Activated CD4-positive, alpha-beta T cell treated with anti-CD3 and anti-CD28 coated beads for 48 hours (primary cell): ENCODE measurements at places on chromosomes 4 and X.

- no peak for DNase-seq
Observed at GRCh38 chr4:184383497-184384055, 90.8 kb downstream of the IRF2 start.

GRCh38 chr4:105613306-105613705, 60.9 kb downstream of the ARHGEF38 start:
- no peak for DNase-seq

DNA sequence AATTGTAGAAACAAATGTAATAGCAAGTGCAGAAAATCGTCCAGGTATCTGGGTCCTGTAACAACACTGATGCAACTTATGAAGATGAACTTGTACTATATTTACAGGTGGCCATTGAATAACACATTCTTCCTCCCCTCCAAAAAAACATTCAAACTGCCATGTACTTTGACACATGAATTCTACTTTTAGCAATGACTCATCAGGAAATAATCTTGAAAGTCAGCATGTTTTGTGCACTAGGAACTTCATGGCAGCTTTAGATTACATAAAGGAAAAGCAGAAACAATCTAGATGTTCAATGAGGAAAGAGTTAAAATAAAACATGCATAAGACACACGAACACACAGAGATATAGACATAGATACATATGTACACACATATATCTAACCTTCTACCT, 2.5 kb downstream of the PABPC1L2A start:
- DNase-seq, result no peak

DNA sequence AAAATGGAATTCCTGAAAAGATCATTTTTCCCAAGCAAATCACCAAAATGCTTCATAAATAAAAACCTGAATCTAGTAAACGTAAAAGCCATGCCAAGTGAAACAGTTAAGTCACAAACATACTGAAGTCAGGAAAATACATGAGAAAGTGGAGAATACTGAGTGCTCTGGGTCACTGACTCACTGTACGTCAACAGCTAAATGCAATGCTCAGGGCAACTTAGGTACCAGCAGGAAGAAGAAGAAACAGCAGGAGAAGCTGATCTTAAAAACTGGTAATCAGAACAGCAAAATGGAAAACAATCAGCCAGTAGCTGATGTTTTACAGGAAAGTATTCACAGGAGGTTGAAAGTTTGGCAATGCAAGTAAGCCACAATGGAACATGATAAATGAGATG, 252.6 kb upstream of the ETNPPL start:
- DNase-seq, result no peak

GRCh38 chr4:48767055-48767929, 12.8 kb downstream of the FRYL start:
- peak; percentile 17 for DNase-seq

GRCh38 chr4:153533387-153533786, 67.2 kb downstream of the TMEM131L start:
- no peak for DNase-seq

DNA sequence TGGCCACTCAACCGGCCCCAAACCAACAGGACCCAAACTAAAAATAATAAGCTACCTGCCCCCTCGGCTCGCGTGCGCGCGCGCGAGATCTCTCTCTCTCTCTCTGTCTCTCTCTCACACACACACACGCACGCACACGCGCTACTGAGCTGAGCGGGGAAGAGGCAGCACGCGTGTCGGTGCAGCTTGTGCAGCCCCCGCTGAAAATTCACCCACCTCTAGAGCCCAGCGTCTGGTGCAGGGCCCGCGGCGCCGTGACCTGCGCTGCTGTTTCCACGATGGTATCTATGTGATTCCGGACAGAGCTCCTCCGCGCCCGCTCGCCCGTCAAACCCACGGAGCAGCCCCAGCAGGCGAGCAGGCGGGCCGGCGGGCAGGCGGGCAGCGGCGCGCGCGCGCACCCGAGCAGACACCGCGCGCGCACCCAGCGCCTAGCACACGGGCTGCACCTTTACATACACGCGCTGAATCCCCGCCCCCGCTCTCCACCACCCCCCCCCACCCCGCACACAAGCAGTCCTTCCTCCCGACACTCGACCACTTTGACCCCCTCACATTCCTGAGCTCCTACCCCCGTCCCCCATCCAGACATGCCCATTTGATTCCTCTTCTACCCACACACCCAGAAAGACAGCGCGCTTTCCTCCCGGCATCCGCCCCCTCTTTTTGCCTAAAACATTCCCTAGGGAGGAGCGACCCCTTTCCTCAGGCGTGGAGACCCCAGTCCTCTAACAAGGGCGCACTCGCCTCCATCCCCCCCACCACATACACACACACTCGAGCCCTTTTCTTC, 1.0 kb downstream of the SLITRK4 start:
- DNase-seq, result no peak

DNA sequence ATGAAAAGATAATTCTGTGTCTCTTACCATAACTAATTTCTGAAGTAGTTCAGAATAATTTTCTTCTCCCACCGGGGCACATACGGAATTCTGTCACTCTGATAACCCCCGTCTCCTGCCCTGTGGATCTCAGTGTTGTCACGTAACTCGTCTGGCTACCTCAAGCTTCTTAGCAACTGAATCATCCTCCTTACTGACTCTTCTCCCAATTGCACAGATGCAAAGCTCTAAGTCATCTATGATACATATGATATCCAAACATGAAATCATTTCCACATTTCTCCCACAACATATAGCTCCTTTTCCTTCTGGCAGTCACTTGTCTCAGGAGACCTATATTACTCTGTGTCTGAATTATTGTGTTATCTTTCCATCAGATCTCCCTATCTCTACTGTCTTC, 1043.1 kb upstream of the TENM3 start:
- DNase-seq, result no peak

DNA sequence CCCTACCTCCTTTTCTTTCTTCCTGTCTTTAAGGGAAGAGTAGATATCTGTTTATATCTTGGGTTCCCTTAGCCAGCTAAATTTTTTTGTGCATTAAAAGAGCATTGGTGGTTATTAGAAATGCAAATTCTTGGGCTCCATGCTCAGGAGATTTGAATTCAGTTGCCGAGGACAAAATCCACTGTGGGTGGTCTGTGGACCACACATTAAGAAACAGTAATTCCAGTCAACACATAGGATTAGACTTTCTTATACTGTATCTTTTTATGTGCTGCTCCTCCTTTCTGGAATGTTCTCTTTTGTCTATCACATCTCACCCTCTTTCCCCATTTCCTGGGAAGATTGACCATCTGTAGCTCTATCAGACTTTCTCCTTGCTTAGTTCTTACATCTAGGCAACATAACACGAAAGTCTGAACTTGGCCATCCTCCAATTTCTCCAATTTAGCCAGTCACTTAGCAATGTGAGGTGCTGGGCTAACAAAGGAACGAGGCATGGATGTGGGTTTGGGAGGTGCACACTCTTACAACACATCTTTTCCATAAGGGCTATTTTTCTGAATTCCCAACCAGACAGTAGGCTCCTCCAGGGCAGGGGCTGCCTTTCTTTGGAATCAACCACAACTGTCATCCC, 5.3 kb upstream of the PDLIM3 start:
- DNase-seq, result no peak

DNA sequence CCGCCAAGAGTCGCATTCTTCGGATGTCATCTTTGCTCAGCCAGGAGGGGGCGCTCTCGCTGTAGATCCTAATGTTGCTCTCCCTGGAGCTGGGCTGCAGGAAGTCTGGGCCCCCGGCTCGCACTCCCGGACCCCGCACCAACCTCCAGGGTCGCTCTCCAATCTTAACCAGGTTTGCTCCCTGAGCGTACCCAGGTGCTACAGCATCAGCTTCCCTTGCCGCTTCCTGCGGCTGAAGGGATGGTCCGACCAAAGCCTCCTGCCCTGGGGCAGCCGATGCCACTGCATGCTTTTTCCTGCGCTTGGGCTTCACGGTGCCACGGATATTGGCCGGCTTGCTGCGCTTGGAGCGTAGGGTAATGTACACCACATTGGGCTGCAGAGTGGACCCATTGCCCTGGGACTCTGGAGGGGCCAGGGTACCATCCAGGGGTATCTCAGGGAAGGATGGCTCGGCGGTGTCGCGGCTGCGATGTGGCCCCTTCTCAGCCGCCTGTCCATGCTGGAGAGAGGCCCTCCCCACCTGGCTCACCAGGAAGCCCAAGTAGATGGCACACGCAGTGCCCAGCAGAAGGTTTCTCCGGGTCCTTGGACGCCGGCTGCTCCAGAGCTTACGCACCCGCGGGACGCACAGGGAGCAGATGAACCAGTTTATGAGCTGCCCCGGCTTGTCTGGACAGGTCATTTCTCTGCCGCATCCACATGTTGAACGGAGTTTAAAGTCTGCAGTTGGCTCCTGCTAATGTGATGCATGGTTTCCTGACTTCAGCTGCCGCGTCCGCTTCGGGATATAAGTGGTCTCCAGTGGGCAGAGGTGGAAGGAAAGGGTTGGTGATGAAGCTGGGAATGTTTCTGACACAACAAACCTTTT, 1.9 kb downstream of the GASK1B start:
- DNase-seq, result peak; percentile 56

DNA sequence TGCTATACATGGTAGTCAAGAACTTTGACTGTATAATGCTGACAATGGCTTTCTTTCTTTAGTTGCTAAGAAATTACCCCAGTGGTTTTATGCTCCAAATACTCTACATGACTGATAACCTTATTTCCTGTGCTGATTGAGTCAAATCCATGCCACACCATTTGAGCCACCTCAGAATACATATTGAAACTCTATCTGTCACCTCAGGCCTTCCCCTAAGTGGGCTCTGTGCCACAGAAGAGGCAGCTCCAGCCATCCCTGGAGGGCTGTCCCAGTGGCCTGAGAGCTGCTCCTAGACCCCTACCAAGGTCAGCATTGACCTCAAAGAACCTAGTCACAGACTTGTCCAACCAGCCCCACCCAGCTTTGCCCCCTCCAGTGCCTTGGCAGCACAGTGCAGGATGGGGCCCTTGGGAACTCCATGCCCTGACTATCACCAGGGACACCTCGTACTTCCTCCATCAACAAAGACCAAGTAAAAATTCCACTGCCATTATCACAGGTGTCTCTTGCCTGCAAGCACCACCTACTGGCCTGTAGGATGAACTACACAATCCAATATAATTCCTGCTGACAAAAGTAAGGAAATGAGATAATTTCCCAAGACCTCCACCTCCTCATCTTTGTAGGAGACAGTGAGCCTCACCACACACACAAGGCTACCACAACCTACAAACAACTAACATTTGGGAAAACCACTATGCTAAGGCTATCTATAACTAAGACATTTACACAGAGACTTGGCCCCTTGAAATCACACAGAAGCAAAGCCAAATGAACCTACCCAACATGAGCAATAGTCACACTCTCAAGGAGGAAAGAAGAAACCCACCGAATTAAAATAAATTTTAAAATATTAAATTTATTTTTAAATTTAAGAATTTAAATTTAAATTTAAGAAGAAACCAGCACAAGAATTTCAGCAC, 239.9 kb downstream of the NKX6-1 start:
- no peak for DNase-seq

DNA sequence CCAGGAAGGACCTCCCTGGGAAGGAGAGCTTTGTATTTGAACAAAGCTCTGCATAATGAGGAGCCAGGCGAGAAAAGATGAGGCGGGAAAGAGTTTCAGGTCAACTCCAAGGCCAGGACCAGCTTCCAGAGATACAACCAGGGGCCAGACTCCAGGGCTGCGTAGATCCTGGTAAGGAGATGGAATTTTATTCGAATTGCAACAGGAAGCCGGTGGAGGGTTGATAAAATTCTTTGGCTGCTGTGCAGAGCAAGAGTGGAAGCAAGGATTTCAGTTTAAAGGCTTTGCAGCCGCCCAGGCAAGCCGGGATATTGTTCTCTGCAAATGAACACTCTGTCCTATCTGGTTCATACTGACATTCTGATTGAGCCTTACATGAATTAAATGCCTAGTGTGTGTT, 40.2 kb upstream of the CBR4 start:
- DNase-seq, result no peak

- peak; percentile 44 for DNase-seq
Observed at GRCh38 chr4:153156263-153156662, 48.0 kb upstream of the TRIM2 start.
